Sciatic nerve (tissue), 2 donors: ENCODE measurements at places on chromosomes 3 and 15.
A peak's percentile ranks its signal among the peaks of the same experiment; 100 is the strongest.

GRCh38 chr3:177051411-177051810 lies 145.9 kb downstream of the TBL1XR1 start:
- DNase-seq, result no peak

DNA sequence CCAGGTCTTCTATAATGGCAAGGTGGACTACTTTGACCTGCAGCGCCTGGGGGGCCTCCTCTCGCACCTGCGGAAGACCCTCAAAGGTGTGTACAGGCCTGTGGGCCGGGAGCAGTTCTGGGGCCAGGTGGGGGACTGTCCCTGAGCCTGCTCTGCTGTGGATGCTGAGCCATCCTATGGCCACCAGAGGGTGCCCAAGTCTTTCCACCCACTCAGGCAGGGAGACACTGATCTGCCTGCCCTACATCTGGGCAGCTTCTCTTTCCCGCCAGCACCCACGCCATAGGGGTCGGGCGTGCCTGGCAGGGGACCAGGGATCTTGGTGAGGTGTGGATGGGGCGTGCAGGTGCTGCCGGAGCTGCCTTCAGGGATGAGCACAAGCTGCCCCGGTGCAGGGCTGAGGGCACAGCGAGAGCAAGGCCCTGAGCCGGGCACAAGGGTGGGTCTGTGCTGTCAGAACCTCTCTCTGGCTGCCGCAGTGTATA lies 14.1 kb downstream of the RNF123 start:
- DNase-seq, result no peak

GRCh38 chr15:28085489-28086174 lies 13.5 kb downstream of the OCA2 start:
- DNase-seq, result no peak

GRCh38 chr3:119418641-119419040 lies 44.8 kb downstream of the TMEM39A start:
- DNase-seq, result no peak

DNA sequence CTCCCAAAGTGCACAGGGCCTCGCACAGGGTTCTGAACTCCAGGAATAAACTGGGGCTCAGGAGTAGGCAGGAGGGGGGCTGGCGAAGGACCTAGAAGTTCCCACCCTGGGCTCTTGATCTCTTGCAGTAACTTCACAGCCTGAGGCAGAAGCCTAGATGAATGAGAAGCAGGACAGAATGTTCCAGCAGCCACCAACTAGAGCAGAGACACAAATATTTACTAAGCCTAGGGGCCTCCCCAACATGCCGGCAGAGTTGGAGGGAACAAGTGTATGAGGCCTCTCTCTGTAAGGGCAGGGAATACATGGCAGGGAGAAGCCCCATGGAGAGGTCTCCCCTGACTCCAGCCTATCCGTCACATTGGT lies 25.3 kb upstream of the C15orf39 start:
- no peak for DNase-seq

- DNase-seq, result no peak
These were observed 97.7 kb downstream of the CD47 start for GRCh38 chr3:107992976-107993684.

DNA sequence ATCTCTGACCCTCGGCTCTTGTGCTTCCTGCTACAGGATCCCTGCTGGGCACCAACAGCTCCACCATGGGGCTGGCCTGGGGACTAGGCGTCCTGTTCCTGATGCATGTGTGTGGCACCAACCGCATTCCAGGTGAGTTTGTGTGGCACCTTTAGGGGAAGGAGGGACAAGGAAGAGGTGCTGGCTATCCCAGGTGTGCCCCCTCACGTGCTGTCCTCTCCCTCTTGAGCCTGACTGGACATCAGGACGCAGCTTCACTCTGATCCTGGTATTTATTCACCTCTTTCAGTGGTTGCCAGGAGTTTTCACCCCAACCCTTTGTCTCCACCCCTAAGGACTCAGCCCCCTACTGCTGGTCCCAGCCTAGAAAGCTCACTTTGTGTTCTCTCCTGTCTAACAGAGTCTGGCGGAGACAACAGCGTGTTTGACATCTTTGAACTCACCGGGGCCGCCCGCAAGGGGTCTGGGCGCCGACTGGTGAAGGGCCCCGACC lies 960 bp downstream of the THBS1 start:
- DNase-seq, result peak; percentile 74

GRCh38 chr3:4820296-4821121 lies 158.7 kb upstream of the BHLHE40 start:
- peak; percentile 51 for DNase-seq

DNA sequence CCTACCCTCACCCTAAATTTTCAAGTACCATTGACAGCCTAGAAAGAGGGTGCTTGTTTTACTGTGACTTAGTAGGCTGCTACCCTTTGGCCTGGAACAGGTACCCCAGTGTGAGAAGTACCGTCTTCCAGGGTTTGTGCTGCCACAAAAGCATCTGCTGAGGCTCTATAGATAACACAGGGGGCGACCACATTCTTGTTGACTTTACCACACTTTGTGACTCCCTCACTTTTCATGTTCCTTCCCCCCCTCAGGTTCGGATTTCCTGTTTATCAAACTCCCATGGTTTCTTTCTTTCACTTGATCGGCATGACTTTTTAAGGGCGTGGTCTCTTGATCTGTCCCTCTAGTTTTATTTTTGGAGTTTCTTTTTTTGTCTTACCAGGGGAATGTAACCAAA lies 23.5 kb downstream of the EXOG start:
- no peak for DNase-seq

- DNase-seq, result no peak
These were observed 58.4 kb downstream of the IQSEC1 start for GRCh38 chr3:13014755-13015285.

DNA sequence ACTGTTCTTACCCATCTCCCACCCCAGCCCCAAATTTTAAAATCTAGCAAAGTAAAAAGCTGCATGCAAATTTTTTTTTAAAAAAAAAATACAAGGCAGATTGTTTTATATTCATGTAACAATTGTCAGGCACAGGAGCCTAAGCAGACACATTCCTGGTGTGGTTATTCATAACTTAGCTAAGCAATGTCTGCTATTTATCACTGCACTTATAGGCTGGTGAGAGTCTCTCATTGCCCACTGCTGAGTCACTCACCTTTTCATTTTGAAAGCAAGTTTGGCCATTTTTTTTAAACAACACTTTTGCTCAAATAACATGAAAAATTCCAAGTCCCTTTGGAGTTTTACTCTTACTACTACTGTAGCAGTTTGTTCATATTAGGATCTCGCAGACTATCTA lies 413.9 kb downstream of the RBMS3 start:
- DNase-seq, result no peak

DNA sequence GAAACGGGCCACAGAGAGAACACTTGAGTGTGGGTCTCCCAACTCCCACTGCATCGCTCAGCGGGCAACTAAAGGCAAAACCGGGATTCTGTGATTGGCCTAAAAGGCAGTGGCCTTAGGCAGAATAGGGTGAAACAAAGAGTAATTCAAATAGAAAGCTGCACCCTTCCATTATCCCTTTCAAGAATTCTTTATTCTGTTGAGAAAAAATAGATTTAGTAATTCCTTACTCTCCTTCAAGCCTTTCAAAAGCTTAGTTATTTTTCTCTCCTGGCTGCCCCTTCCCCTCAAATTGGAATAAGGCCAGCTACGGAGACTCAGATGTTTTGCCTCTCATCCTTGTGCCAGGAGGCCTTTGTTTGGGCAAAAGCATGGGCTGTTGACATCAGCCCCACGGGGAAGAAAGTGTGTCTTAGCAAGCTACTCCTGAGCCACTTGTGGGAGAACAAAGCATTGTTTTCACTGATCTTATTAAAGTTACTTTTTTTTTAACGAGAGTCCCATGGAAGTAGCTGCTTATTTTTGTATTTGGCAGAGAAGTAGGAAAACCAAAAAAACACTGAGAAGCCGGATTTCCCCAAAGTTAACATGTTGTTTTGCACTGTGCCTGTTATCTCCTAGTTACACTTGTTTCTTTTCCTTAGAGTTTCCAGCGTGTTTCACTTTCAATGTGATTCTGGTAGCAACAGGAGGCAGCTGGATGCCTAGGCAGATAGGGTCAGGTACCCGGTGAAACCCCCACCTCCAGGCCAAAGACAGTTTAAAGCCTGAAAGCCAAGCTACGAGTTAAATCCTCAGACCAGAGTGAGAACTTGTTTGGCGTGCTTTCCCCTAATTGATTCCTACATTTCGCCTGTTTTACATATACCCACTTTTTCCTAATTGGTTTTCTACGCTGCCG lies 2.2 kb downstream of the ST6GAL1 start:
- no peak for DNase-seq

GRCh38 chr3:16841904-16842271 lies 42.9 kb upstream of the PLCL2 start:
- DNase-seq, result no peak

DNA sequence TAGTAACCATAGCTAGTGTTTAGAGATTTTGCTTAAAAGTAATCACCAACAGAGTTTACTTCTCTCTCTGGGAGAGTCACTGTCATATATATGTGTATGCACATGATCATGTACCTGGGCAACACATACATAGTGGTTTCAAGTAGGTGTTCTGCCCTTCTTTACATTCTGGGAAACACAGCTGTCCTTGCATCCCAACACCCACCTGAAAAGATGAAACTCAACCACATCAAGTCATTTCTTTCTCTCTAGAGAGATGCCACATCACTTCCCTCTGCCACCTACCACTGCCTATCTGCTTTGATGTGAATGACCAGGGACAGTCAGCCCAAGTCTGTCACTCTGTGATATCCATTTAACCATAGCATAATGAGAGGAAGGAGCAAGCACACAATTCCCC lies 155.8 kb upstream of the GADL1 start:
- DNase-seq, result no peak

- no peak for DNase-seq
These were observed 14.2 kb downstream of the OXNAD1 start for GRCh38 chr3:16279010-16279801.

GRCh38 chr3:30913176-30913575 lies 18.7 kb upstream of the GADL1 start:
- DNase-seq, result no peak

- DNase-seq, result no peak
These were observed 70.5 kb upstream of the KLHL25 start for GRCh38 chr15:85865070-85865684.

GRCh38 chr3:40035177-40035576 lies 225.8 kb downstream of the MYRIP start:
- DNase-seq, result no peak

- no peak for DNase-seq
These were observed 24.1 kb downstream of the CGGBP1 start for GRCh38 chr3:88034491-88035275.

GRCh38 chr15:77010857-77011256 lies 15.9 kb downstream of the PSTPIP1 start:
- no peak for DNase-seq

- DNase-seq, result peak; percentile 78
These were observed 1.6 kb upstream of the SIN3A start for GRCh38 chr15:75452865-75453702.

GRCh38 chr3:100834332-100834731 lies 125.0 kb downstream of the TFG start:
- no peak for DNase-seq

- no peak for DNase-seq
These were observed 707.4 kb downstream of the MECOM start for GRCh38 chr3:168956076-168956475.

DNA sequence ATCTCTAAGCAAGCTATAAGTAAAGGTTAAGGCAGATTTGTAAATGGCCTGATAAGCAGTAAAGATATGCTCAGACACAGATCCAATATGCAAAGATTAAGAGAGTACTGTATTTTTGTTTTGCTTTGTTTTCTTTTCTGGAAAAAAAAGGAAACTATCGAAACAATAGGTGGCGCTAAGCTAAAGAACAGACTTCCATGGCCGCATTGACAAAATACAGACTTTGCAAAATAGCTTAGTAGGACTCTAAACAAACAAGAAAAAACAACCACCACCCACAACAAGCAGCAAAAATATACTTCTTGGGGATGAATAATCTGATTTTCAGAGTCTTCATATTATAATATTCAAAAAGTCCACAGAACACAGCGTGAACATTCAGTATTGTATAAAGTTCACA lies 758.4 kb upstream of the ROBO1 start:
- DNase-seq, result no peak

GRCh38 chr3:69052472-69052898 lies 352 bp upstream of the TMF1 start:
- DNase-seq, result no peak

DNA sequence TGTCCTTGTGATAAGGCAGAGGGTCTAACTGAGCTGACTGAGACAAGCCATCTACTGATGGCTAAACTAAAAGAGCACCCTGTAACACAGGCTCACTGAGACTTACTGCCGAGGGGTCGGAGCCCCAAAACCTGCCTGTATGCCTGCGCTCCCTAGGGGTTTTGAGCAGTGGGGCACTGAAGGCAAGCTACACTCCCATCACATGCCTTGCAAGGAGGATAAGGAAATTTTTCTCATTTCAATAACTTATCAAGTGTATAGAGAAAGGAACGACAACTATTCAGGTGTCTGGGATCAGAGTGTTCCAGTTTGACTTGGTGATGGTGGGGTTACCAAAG lies 292.2 kb downstream of the EPHA6 start:
- no peak for DNase-seq

DNA sequence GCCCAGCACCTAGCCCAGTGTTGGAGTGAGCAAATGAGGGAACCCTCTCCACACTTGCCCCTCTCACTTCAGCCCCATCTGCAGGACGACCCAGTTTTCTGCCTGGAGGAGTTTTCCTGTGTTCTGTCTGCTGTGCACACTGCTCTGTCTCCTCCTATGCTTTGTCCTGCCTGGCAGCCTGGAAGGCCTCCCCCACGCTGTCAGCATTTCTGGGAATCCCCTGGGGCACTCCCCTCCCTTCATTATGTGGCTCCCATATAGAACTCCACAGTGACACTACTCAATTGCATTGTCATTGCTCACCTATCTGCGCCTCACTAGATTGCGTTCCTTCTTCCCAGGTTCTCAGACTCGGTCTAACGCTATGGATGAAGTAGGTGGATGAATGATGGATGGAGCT lies 13.9 kb downstream of the CLSTN2 start:
- no peak for DNase-seq

DNA sequence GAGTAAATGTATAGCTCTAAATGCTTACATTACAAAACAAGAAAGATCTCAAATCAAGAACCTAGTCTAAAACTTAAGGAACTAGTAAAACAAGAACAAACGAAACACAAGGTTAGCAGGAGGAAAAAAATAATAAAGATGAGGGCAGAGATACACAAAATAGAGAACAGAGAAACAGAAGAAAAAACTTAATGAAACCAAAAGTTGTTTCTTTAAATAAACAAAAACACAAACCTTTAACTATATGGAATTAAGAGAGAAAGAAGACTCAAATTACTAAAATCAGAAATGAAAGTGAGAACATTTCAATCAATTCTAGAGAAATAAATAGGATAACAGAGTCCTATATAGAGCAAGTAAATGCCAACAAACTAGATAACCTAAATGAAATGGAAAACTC lies 59.6 kb downstream of the DLG1 start:
- no peak for DNase-seq

DNA sequence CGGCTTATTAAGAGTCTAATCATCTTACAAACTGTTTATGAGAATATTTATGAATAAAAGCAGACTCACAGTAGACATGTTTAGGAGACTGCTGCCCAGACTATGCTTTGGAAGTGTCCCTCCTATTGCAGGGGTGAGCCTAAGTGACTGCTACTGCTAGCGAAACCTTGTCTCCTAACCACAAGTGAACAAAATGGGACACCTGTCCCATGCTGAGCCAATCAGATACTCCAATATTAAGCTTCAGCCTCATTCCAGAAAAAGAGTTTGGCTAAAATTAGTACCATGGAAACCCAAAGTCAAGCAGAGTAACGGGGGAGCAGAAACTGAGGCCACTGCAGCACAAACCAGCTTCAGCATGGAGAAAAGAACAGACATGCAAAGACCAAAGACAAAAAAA lies 4.6 kb downstream of the DENND6A start:
- no peak for DNase-seq

GRCh38 chr3:12060139-12060845 lies 56.1 kb downstream of the SYN2 start:
- DNase-seq, result no peak
